CD4-positive, alpha-beta T cell treated with Interleukin-4 for 1 hour (primary cell): ENCODE measurements at places on chromosomes 6 and 20.
A peak's percentile ranks its signal among the peaks of the same experiment; 100 is the strongest.

GRCh38 chr20:61422636-61423425, 170.8 kb downstream of the CDH4 start:
- no peak for DNase-seq

DNA sequence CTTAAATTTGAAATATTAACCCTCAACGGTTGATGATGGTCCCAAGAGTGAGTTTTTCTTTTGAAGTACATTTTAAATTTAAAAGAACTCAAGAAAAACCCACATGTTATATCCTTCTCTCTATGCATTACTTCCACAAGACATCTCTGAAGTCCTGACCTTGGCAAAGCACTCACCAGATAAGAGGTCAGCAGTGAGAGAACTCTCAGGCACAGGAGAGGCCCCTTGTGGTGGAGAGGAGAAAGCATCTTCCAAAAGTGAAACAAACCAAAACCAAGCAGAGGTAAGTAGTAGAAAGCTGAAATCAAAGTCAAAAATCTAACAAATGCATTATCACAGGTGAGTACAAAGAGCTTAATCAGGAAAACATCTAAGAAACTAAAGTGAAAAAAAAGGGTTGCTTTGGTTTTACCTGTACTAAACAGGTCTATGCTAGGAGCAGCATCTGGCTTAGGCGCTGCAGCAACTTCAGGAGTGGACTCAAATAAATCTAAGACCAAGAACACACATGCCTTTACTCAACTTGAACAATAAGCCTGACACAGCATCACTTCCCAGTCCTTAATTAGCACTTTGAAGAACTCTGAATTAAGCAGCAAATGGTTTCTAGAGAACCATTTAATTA, 80.5 kb downstream of the PRSS35 start:
- DNase-seq, result peak; percentile 6

DNA sequence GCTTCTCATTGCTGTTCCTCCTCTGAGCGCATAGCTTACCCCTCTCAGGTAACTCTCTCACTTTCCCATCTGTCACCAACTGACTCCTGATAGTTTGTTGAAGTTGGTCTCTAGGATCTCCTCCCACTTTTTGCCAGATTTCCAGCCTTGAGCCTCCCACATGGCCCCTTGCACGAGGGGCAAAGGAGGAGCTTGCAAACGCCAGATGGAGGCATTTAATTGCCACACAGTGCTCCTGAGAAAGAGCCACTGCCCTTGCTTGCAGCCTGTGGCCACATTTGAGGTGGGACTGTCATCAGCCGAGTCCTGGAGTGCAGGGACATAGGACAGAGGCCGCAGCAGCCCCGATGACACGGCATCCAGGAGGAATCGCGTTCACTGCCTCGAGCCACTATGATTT, 348.7 kb downstream of the SMOC2 start:
- no peak for DNase-seq

DNA sequence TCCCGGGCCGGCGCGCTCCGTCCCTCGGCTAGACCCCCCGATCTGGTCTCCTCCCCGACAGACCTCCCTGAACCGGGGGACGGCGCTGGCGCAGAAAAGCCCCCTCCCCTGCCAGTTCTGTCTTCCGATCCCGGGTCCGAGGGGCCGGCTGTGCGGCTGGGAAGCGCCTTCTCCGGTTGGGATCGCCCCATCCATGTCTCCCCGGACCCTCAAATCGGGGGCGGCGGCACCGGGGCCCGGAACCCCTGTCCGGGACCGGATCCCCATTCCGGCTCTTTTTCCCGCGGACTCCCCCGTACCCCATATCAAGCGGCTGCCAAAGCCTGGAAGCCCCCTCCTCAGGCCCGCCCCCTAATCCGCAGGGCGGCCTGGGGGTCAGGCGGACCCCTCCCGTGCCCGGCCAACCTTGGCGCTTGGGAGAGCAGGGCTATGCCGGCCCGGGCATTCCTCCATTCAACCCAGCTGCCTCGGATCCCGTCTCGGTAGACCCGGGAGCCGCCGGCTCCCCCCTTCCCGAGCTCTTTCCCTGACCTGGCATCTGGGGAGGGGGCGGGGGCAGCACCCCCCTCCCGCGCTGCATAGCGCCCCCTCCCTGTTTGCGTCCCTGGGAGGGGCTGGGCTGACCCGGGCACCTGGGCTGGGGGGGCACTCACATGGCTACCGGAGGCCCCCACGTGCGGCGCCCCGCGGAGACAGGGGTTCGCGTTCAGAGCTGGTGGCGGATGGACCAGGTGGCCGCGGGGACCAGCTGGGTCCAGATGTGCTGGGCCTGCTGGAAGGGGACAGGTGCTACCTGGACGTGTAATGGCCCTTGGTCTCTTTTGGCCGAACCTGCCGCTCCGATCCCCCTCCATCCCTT, 643 bp downstream of the DLGAP4 start:
- DNase-seq, result no peak

GRCh38 chr6:100435299-100435698, 29.4 kb downstream of the SIM1 start:
- DNase-seq, result no peak

GRCh38 chr6:2072453-2072852, 173.0 kb downstream of the GMDS start:
- DNase-seq, result no peak

- DNase-seq, result peak; percentile 27
These were observed 106.5 kb downstream of the ARID1B start for GRCh38 chr6:156883497-156884252.

DNA sequence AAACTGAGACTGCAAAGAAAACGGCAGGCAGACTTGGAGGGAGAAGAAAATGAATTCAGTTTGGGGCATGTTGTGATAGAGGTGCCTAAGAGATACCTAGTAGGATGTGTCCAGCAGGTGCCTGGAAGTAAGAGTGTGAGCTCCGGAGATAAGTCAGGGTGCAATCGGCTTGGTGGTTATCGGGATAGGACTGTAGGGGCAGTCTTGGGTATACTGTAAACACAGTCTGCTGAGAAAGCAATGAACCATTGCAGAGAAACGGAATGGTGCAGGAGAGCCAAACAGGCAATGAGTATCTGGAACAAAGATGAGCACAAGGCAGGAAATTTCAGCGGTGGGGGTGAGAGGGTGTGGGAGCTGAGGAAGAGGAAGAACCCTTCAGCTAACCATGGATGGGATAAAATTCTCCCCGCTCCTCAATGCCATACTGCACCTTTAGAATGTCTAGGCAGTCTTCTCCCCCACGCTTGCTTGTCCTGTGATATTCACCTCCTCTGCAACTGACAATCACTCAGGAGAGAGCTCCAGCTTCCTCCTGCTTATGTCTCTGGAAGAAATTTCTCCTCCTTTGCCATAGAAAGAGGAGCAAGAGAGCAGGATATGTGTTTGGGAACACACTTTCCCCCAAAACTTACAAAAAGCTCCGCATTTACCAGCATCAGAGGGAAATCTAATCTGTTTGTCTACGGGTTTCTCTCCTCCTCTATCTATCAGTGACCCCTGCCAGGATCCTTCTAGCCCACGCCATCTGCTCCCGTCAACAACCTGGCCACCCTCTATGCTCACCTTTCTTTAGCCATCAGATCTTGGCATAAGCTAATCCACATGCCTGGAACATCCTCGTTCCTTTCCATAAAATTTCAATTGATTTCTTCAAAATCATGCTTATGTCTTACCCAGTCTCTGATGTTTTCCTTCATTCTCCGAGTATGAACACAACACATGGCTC, 381.7 kb upstream of the JARID2 start:
- DNase-seq, result no peak

DNA sequence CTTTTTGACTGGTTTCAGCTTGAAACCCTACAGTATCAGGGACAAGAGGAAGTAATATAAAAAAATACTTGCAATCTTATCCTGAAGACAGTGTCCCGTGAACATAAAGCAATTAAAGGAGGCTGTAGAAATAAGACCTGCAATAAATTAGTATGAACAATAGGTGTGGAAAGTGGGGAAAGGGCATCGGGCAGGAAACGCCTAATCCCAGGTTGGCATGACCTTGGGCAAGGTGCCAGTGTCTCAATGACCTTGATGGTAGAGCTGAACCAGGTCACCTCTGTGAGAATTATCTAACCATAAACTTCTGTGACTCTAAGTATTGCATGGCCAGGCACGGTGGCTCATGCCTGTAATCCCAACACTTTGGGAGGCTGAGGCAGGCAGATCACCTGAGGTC, 115.2 kb downstream of the LY86 start:
- no peak for DNase-seq

DNA sequence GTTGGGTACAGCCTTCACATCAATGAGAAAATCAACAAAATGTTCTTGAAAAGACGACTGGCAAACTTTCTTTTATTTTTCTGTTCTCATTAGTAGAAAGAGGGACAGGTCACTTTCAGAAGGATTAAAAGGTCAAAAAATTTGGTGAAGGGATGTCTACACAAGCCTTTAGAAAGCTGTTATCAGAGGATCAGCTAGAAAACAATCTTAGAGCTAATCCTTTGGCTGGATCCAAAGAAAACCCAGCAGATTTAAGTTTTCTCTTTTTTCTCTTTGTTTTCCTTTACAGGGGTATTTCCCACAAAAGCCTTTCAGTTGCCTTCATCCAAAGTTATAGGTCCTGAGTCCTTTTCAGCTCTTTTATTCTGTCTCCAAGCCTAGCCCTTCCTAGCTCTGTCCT, 57.3 kb upstream of the EDN1 start:
- DNase-seq, result no peak

DNA sequence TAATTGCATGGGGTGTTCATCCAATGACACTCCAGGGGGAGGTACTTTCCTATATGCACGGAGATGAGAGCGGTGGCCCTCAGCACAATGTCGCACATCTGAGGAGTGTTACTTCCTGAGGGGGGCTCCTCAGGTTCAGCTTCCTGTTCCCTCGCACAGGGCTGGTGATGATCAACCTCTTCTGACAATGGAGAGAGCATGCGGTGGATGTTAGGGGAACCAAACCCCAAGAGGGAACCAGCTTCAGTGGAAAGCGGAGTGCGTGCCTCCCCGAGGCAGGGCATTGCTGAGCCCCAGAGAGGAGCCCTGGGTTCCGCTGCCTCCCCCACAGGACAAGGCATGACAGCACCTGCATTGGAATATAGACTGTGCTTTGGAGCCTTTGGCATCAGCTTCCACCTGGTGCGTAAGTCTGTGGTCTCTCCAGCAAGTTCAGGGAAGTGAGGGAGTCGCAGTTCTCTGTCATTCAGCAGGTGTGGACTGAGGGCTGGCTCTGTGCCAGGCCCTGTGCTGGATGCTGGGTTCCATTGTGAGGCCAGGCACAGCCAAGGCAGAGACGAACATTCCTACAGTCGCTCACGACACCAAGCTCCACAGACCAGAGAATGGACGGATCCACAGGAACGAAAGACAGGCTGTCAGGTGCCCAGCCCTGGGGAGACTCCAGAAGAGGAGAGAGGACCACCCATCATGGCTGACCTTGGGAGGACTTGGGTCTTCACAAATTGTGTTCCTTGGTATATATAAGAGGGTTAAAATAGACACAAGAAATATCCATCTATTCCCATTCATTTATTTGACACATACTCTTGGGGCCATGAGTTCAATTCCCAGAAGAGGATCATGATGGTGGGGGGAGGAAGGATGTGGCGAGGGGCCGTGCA, 3.9 kb upstream of the ZNF831 start:
- DNase-seq, result peak; percentile 90

- DNase-seq, result no peak
These were observed 19.2 kb upstream of the BTN3A2 start for GRCh38 chr6:26345832-26346231.

GRCh38 chr20:59810449-59811187, 122.8 kb downstream of the SYCP2 start:
- no peak for DNase-seq

- DNase-seq, result no peak
These were observed 98.5 kb downstream of the ANKS1A start for GRCh38 chr6:34987506-34987905.

- DNase-seq, result peak; percentile 79
These were observed at the start of gene PHF10 for GRCh38 chr6:169724494-169725124. Gene PHF10 (minus strand): TSS chr6:169724500. CDS start chr6:169723931, 569 bp downstream.

DNA sequence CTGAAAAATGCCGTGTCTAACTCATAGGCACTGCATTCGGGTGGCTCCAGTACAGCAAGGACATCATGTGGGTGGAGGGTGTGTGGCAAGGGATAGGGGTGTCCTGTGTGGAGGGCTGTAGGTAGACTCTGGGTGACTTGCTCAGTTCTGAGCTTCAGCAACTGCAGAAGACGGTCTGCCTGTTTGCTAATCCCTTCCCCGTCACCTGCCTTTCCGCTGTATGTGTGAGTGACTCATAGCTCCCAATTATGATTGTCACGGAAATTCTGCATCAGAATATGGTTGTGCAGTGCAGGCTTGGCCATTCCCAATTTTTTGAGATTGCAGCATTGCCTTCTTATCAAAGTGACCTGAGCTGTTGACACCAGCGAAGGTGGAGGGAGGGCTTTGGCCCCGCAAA, 174.3 kb downstream of the CDH4 start:
- no peak for DNase-seq

DNA sequence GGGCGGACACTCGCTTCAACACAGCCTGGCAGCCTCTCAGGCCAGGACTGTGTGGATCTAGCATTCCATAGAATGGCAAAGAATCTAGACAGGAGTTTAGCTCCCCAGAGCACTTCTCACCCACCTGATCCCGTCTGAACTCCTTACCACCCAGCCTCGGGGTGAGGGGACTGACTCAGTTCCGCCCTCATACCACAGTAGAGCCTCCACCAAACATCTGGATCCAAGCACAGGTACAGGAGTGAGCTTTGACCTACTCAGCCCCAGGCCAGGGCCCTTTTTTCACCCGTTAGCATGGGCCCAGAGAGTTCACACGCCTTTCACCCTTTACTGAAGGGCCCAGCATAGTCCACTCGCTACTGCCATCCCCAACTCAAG, 715 bp downstream of the PSMF1 start:
- DNase-seq, result no peak

DNA sequence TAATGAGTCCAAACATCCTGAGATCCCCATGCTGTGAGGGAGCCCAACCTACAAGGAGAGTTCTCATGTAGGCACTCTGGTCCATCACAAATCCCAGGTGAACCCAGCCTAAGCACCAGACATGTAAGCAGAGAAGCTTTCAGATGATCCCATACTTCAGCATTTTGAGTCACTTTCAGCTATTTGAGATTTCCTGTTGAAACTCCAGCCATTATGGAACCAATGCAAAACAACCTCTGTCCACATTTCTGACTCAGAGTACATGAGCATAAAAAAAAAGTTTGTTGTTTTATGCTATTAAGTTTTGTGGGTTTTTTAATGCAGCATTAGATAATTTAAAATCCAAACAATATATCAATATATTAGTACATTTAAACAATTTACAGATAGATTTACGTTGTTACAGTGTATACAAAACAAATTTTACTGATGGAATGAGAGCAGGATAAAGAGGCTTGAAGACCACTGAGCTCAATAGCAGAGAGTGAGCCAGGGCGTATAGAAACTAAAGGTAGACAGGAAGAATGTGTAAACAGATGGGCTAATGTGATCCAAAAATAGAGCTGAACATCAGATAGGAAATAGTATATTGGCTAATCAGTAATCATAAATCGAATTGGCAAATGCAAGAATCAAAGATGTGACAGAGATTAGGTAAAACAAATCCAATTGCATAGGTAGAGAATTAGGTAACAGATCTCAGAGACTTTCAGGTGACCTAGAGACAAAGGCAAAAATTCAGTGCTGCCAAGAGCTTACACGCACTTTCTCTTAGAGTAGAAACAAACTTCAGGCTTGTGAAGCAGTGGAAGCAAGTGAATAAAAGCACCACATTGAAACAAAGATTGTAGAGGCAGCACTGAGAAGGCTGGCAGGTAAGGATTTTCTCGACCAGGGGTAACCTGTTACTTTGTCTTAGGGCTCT, 36.2 kb upstream of the PLCB1 start:
- no peak for DNase-seq

- DNase-seq, result no peak
These were observed 37.5 kb downstream of the ELMO2 start for GRCh38 chr20:46368902-46369268.
